ENCODE measurements at places on chromosomes 3 and 15.

DNA sequence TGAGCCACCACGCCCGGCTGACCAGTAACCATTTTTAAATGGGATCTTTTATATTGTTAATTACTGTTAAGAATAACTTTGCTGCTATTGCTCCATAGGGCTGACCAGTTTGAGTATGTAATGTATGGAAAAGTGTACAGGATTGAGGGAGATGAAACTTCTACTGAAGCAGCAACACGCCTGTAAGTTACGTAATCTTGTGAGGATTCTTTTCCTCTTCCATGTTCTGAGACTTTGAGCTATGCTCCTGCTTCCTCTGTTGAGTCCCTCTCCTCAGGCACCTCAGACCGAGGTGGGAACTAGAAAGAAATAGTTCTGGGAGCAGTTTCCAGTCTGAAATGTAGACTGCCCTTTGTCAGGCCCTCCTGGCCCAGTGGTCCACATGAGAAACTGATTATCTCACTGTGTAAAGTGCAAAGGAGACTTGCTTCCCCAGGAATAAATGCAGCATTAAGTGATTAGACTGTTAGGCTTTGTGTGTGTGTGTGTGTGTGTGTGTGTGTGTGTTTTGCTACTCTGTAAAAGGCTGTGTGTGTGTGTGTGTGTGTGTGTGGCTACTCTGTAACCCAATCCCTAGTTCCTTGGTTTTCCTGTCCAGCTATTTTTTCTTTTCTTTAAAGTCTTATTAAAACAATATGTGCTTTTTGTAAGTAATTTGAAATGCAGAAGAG lies 5.2 kb downstream of the POLR2H start:
- no peak for DNase-seq

GRCh38 chr3:16761571-16761970 lies 123.2 kb upstream of the PLCL2 start:
- no peak for DNase-seq

DNA sequence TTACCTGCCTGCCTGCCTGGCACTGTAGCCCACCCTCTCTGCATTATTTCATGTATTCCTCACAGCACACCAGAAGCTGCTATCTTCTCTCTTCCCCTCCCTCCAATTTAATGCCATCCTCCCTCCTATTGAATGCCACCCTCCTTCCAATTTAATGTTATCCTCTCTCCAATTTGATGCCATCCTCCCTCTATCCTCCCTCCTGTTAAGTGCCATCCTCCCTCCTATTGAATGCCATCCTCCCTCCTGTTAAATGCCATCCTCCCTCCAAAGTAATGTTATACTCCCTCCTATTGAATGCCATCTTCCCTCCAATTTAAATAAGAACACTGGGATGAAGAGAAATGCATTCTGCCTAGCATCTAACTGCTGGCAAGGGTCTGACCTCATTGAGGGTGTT lies 11.1 kb downstream of the ATP10A start:
- DNase-seq = no peak

DNA sequence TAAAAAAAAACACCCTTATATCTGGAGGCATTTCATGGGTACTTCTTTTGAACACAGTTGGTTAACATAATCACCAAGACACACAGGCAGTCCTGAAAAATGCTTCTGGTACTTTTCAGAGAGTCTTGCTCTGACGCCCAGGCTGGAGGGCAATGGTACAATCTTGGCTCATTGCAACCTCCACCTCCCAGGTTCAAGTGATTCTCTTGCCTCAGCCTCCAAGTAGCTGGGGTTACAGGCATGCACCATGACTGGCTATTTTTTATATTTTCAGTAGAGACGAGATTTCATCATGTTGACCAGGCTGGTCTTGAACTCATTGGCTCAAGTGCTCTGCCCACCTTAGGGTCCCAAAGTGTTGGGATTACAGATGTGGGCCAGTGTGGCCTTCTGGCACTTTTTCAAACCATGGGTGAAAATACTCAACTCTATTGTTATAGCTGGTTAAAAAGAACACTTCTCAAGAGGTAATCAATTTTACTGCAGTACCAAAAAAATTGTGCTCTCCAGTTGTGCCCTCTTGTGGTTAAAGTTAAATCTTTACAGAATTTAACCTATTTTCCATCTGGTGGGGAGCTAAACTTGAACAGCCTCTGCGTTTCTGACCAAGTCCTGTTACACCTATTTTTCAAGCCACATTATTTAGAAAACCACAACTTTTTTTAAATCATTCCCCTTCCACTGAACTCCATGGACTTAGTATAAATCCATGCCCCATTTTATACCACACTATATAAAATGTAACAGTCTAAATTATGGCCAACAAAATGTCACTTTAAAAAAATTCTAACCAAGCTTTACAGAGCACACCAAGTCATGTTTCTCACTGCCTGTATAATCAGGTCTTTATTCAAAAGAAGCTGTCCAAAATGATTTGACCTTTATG lies 1.2 kb upstream of the SNAPC5 start:
- no peak for DNase-seq

DNA sequence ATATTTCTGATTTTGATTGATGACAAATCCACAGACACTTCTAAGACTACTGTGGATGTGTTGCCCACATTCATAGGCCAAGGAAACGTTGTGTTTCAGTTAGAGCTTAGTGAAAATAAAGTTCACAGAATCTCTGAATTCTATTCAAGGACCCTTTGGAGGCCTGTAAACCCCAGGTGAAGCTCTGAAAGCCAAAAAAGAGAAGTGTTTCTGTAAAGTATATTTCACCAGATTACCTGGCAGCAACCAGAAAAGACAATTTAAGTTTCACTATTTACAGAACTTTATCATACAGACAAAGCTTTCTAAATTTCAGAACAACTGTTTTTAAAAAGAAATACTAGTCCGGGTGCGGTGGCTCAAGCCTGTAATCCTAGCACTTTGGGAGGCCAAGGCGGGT lies 2.6 kb downstream of the CLPX start:
- no peak for DNase-seq

GRCh38 chr15:89814112-89814742 lies 425 bp downstream of the ANPEP start:
- DNase-seq = no peak

- no peak for DNase-seq
These were observed 2.2 kb downstream of the MINAR1 start for GRCh38 chr15:79434361-79434760.

- DNase-seq = no peak
These were observed 322.2 kb downstream of the SLC9A9 start for GRCh38 chr3:143526011-143526545.

DNA sequence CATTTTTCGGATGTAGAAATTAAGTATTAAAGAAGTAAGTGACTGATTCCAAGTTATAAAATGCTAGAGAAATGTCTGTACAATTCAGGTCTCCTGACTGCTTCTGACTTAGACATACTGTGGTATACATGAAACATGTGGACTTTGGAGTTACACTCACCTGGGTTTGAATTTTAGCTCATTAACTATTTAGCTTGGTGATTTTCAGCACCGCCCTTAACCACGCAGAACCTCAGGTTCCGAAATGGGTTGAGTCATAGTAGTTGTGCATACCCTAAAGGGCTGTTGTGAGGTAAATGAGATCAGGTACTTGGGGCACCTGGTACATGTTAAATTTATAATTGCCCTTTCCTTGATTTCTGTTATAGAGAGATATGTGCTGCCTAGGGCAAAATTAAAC lies 32.9 kb upstream of the UTS2B start:
- no peak for DNase-seq

- DNase-seq = no peak
These were observed 167.5 kb upstream of the ALCAM start for GRCh38 chr3:105199217-105199616.

- no peak for DNase-seq
These were observed at the start of gene CAMKV for GRCh38 chr3:49869525-49870126. Gene CAMKV (minus strand): TSS chr3:49869906. CDS start chr3:49862388, 7,518 bp downstream.

GRCh38 chr3:14546041-14546440 lies 5.9 kb upstream of the GRIP2 start:
- no peak for DNase-seq
